ENCODE measurements at places on chromosomes 2 and 18. TPM values are rescaled to one million over a fixed set of nuclear protein-coding genes. Genes with fewer than 3 reads are reported as not detected.

The ROCK2 gene
- total RNA-seq: 91.6 TPM

The GLI2 gene
- 14.4 TPM for total RNA-seq

The ARHGEF33 gene
- total RNA-seq: 4.0 TPM

The SNORC gene
- total RNA-seq: 12.0 TPM

The TANC1 gene
- 50.3 TPM for total RNA-seq

The CRYBA2 gene
- total RNA-seq: not detected

The MYO5B gene
- 9.9 TPM for total RNA-seq

The EFR3B gene
- total RNA-seq: 13.2 TPM

The FZD7 gene
- total RNA-seq: 13.0 TPM

The XIRP2 gene
- total RNA-seq: 2.9 TPM

The TTC27 gene
- total RNA-seq: 19.0 TPM

The ASAP2 gene
- 47.1 TPM for total RNA-seq

The CABLES1 gene
- total RNA-seq: 18.5 TPM

The KCNJ3 gene
- 0.62 TPM for total RNA-seq

The SPC25 gene
- 0.36 TPM for total RNA-seq

The ANKRD29 gene
- 21.5 TPM for total RNA-seq

The SGO2 gene
- total RNA-seq: 2.6 TPM

The SCG2 gene
- 0.80 TPM for total RNA-seq

The GPR17 gene
- total RNA-seq: 4.6 TPM

The SULT1C4 gene
- total RNA-seq: 12.5 TPM

The GCG gene
- total RNA-seq: not detected

The PRKD3 gene
- total RNA-seq: 57.2 TPM

The M1AP gene
- 1.1 TPM for total RNA-seq

The ALLC gene
- total RNA-seq: 7.6 TPM

The HOXD9 gene
- 4.9 TPM for total RNA-seq

The GNAL gene
- 17.1 TPM for total RNA-seq

The POTEC gene
- total RNA-seq: not detected

The CGREF1 gene
- 4.1 TPM for total RNA-seq

The MOGAT1 gene
- 0.45 TPM for total RNA-seq

The UGT1A3 gene
- not detected for total RNA-seq

The CPO gene
- total RNA-seq: 0.89 TPM

The ZNF24 gene
- total RNA-seq: 71.0 TPM

The COL3A1 gene
- total RNA-seq: 191 TPM

The TCF23 gene
- not detected for total RNA-seq

The HOXD13 gene
- not detected for total RNA-seq

The CDC42EP3 gene
- total RNA-seq: 53.1 TPM

The KLHL29 gene
- 31.7 TPM for total RNA-seq

The PAPOLG gene
- total RNA-seq: 16.2 TPM

The CEP192 gene
- total RNA-seq: 37.8 TPM

The MGAT5 gene
- total RNA-seq: 49.6 TPM

The CTLA4 gene
- 0.67 TPM for total RNA-seq

All from sciatic nerve (tissue), 2 donors.